Sciatic nerve (tissue), 2 donors: ENCODE measurements at places on chromosomes 7 and 10. TPM values are rescaled to one million over a fixed set of nuclear protein-coding genes. Genes with fewer than 3 reads are reported as not detected.

GRCh38 chr10:32160864-32161263 is 104.6 kb upstream of the KIF5B start:
- DNase-seq: no peak

- DNase-seq: peak; percentile 79
Observed at GRCh38 chr7:149791-150636, 42.4 kb upstream of the FAM20C start.

DNA sequence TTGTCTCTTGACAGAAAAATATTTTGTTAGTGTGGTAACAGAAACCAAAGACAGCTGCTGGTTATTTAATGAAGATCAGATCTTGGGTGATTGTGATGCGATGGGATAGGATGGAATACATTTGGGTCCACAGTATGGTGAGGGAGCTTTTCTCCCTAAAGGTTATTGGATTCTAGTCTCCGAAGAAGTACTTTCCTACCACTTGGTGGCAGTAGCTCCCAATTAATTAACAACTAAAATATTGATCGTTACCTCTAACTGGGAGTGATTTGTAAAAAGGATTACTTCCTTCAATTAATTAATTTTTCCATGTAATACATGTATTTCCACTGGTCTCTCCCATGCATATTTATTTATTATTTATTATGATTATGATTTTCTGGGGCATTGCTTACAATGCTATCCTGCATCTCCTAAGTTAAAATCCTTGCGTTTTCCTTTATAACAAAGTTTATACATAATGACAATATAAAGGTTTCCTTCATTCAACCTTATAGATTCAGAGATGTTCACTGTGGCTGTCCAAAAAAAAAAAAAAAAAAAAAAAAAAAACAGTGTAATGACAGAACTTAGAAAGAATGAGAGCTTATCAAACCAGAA is 25.6 kb downstream of the TMEM196 start:
- DNase-seq: no peak

GRCh38 chr7:91295576-91295975 is 31.3 kb downstream of the FZD1 start:
- no peak for DNase-seq

DNA sequence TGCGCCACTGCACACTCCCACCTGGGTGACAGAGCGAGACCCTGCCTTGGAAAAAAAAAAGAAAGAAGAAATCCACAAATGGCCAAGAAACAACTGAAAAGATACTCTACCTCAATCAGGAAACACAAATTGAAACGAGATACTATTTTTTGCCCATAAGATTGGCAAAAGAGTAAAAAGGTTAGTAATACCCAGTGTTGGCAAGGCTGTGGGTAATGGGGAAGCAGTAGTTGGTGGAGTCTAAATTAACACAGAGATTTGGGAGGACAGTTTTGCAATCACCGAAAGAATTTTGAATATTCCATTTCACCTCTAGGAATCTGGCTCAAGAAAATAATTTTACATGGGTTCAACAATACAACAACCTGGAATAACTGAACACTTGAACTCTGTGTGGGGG is 19.9 kb downstream of the ABRAXAS2 start:
- no peak for DNase-seq

Gene ECHDC3
- 8.6 TPM for total RNA-seq

Gene NRAP
- total RNA-seq: not detected
